Amniotic epithelial cell (primary cell): ENCODE measurements at places on chromosomes 16 and 17.
A peak's percentile ranks its signal among the peaks of the same experiment; 100 is the strongest.

GRCh38 chr16:57690782-57691471, 3.7 kb upstream of the DRC7 start:
- DNase-seq: peak; percentile 39

DNA sequence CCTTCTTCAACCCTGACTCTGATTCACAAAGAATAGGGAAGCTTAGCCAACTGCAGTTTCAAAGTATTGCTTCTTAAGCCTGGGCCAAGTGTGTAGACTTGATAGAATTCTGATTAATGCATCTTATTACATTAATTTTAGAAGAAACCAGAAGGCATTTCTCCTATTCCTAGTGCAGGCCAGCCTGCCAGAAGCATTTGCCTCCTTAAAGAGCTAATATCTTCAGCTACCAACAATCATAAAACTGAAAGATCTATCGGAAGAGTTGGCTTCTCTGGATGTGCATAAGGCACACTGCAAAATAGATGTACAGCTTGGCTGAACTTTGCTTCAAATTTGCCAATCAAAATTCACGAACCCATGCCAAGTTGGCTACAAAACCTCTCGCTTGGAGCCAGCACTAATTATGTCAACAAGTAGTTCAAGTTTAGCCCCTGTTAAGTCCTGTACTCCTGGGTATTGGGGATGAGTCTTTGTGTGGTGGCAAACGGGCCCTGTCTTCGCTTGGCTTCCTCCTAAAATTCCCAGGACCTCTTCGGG, 717.8 kb downstream of the WWOX start:
- no peak for DNase-seq

GRCh38 chr16:25066426-25066746, 45.2 kb upstream of the LCMT1 start:
- DNase-seq: no peak

DNA sequence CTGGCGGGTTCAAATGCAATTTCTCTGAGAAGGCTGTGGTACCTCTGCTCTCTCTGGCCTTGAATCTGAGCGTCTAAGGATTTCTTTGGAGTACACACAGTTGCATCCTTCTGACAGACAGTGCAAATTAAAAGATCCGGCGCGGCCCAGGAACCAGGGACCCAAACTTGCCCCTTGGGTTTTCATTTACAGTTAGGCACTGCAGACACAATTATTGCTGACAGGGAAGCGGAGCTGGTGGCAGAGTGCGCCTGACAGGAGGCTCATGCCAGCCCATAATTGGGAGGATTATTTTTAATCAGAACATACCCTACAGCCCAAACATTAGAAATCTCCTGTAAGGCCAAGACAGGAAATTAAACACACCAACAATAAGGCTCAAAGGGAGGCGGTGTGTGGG, 1023.4 kb upstream of the RBFOX1 start:
- no peak for DNase-seq

GRCh38 chr17:72989074-72989610, 103.3 kb downstream of the SLC39A11 start:
- no peak for DNase-seq

- no peak for DNase-seq
Measured at GRCh38 chr16:50685462-50686063, 4.5 kb upstream of the SNX20 start.

DNA sequence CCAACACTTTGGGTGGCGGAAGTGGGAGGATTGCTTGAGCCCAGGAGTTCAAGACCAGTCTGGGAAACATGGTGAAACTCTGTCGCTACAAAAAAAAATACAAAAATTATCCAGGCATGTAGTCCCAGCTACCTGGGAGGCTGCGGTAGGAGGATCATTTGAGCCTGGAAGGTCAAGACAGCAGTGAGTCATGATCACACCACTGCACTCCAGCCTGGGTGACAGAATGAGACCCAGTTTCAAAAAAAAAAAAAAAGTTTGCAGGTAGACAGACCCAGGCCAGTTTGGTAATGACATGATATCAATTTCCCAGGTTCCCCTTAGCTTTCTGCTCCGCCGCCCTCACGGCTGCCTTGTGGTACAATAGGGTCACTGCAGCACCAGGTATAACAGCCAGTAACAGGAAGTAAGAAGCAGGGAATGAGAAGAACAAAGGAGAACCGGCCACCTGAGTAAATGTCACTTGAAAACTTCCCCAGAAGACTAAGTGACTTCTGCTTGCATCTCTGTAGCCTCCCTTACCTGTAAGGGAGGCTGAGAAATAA, 201.2 kb upstream of the HSBP1 start:
- no peak for DNase-seq
